ENCODE measurements at places on chromosomes 13 and 19. TPM values are rescaled to one million over a fixed set of nuclear protein-coding genes. Genes with fewer than 3 reads are reported as not detected.

GGN gene
- total RNA-seq = 0.40 TPM

CYP2F1 gene
- total RNA-seq = not detected

OR4F17 gene
- total RNA-seq = not detected

- DNase-seq = no peak
Observed at GRCh38 chr13:23377983-23378632, 55.4 kb downstream of the SACS start.

CILP2 gene
- 0.24 TPM for total RNA-seq

C5AR1 gene
- total RNA-seq = 12.9 TPM
